ENCODE measurements at places on chromosomes 5 and 9.

DNA sequence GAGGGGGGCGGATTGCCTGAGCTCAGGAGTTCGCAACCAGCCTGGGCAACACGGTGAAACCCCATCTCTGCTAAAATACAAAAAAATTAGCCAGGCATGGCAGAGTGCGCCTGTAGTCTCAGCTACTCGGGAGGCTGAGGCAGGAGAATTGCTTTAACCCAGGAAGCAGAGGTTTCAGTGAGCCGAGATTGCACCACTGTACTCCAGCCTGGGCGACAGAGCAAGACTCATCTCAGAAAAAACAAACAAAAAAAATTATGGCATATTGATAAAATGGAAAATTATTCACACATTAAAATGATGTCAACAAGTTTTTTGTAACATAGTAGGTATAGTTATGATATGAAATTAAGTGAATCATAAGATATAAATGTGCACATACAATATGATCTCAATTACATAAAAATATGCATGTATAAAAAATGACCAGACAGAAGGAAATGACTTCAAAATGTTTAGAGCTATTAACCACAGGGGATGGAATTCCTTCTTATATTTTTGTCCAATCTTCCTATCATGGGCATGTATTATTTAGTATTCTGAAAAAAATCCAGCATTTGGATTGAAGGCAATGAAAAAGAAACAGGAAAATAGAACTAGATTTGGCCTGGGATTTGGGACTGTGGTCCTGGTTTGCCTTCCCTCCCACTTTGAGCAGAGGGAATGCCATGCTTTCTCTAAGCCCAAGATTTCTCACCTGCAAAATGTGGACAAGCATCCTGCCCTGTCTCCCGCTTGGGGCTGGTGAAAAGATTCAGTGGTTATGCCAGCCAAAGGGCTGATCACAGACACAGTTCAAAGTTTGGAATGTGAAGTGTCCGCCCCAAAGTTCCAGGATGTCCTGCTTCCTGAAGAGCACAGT, 19.5 kb downstream of the SPAAR start:
- no peak for DNase-seq

- no peak for DNase-seq
Measured at GRCh38 chr5:76041863-76042262, 41.3 kb upstream of the SV2C start.

GRCh38 chr9:118992813-118993794, 376.1 kb downstream of the BRINP1 start:
- DNase-seq = no peak

DNA sequence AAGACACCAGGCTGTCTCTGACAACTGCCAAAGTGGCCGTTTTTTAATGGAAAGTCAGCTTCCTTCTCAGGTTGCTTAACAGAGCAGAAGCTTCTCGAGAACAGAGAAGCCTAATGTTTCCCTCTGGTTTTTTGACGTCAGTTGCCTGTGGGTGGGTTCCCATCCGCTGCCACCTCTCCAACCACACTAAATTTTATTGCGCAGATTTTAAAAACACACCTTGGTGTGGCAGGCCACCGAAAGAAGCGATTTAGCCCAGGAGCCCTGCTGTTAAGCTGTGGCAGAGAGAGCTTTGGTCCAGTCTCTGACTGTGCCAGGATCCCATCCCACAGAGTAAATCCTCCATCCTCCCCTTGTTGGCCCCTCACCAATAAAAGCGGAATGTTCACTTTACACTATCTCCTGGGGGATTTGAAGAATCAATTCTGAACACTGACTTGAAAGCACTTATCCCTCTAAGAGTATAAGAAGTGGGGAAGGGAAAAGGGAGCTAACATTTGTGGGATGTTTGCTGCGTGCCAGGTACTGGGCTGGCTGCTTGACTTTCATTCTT, 181.6 kb downstream of the AOPEP start:
- DNase-seq = no peak

DNA sequence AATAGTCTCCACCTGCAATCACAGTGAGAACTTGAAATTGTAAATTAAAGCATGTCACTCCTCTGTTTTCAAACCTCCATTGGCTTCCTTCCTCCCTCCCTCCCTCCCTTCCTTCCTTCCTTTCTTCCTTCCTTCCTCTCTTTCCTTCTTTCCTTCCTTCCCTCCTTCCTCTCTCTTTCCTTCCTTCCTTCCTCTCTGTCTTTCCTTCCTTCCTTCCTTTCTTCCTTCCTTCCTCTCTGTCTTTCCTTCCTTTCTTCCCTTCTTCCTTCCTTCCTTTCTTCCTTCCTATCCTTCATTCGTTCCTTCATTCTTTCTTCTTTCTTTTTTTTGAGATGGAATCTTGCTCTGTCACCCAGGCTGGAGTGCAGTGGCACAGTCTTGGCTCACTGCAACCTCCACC, 595.0 kb upstream of the ZNF608 start:
- DNase-seq = no peak

DNA sequence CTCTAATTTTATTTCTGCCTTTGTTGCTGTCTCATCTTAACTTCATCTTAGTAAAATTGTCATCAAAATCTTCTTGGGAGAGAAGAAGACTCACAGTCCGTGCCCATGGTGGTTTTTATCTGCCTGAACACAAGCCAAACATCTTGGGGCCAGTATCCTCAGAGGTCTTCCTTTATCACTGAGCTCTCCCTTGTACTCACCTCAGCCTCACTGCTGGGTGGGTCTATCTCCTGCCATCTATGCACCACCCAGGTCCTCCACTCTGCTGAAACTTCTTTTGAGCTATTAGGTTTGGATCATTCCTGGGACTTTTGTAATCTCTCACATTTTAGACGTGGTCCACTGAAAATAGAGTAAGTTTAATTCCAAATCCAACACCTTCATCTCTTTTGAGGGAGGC, 116.3 kb upstream of the EPB41L4A start:
- no peak for DNase-seq

DNA sequence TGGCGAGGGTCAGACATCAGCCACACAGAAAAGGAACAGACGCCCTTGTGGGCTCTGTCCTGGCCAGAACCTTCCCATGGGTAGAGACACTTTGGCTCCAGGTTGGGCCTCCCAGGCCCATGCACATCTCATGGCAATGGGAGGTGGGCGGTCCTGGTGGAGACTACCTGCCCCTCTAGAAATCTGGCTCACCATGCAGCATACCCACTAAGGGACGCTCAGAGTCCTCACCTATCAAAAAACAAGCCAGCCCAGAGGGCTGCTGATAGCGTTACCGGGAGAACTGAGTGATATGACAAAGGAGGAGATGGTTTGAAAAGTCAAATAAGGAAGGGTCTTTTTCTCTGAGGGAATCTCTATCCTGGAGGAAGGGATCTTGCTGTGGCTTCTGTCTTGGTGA, 62.1 kb downstream of the C5orf15 start:
- DNase-seq = no peak

All from forelimb muscle (tissue), 1 donor.